ENCODE measurements at places on chromosomes 2 and 18.

- no peak for DNase-seq
Observed at GRCh38 chr2:201808027-201808426, 1.7 kb downstream of the CDK15 start.

- DNase-seq, result no peak
Observed at GRCh38 chr2:157820193-157820592, 55.9 kb downstream of the ACVR1 start.

GRCh38 chr18:49747876-49748275 is 65.5 kb downstream of the ACAA2 start:
- no peak for DNase-seq

- no peak for DNase-seq
Observed at GRCh38 chr2:160719116-160719515, 225.5 kb upstream of the RBMS1 start.

All from stimulated activated CD8-positive, alpha-beta memory T cell treated with anti-CD3 and anti-CD28 coated beads, Interleukin-4, amount 100 ng/mL, for 1 hour (primary cell).